ENCODE measurements at places on chromosomes 5 and 9.

GRCh38 chr9:27261517-27262211 is 35.3 kb downstream of the EQTN start:
- DNase-seq: no peak

GRCh38 chr9:83670381-83670780 is 37.4 kb downstream of the UBQLN1 start:
- DNase-seq: no peak

- DNase-seq: no peak
Measured at GRCh38 chr5:88675168-88675707, 207.7 kb downstream of the MEF2C start.

DNA sequence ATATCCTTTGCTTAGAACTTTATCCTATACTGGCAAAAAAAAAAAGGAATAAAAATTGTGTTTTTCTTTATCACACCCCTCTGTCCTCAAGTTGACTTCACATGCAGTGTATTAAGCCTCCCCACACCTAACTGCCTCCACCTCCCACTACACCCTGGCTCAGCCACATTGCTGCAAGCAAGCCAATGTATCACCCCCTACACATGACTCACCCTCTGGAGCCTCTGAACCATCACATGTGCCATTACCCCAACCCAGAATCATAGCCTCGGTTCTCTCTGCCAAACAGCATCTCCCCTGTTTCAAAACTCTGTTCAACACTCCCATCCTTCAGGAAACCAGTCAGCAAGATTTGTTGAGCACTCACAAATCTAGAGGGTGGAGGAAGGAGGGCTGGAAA is 209.0 kb downstream of the CWC27 start:
- no peak for DNase-seq

- DNase-seq: no peak
Measured at GRCh38 chr5:36795366-36795765, 81.2 kb upstream of the NIPBL start.
